ENCODE measurements at places on chromosomes 5 and 9.

DNA sequence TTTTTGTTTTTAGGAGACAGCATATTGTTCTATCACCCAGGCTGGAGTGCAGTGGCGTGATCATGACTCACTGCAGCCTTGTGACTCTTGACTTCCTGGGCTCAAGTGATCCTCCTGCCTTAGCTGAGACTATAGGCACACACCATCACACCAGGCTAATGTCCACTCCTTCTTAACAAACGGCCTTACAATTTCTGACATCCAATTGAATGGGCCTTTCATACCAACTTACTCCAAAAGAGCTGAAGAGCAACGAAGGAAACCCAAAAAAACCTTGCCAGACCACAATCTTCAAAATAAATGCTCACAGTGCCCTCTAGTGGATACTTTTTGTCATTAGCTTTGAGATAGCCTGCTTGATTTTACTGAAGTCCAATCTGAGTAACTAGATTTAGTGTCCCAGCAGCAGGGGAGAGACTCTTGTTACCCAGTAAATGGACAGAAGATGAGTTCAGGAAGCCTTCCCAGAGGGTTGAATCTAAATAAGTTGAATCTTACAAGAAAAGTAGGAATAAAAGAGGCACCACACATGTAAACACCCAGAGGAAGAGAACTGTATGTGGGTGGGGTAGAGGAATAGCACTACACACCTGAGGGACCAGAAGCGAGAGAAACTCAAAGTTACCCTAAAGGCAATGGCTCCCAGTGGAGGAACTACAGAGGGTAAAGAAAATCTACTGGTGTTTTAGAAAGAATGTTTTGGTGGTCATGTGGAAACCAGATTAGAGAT lies 9.3 kb downstream of the ZNF622 start:
- peak; percentile 1 for DNase-seq

DNA sequence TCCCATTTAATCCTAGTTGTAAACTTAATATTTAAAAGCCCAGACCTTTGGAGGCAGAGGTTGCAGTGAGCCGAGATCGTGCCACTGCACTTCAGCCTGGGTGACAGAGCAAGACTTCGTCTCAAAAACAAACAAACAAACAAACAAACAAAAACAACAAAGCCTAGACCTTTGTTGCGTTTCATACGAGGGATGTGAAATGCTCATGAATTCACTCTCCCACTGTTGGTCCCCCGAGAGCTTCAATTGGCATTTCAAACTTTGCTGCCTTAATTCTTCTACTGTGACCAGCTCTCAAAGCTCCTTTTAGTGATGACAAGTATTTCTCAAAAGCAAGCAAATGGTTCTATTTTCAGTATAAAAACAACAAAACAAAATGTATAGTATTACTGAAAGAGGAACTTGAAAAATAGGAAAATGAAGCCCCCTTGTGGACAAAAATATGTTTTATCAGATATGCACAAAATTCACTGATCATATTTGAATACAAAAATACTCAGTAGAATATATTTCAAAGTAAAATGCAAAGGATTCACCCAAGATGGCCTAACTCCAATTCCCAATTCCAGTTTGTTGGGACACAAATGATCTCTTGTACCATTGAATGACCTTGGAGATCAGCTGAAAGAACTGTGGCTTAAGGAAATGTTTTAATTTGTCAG lies 140.4 kb downstream of the ESM1 start:
- DNase-seq, result no peak

DNA sequence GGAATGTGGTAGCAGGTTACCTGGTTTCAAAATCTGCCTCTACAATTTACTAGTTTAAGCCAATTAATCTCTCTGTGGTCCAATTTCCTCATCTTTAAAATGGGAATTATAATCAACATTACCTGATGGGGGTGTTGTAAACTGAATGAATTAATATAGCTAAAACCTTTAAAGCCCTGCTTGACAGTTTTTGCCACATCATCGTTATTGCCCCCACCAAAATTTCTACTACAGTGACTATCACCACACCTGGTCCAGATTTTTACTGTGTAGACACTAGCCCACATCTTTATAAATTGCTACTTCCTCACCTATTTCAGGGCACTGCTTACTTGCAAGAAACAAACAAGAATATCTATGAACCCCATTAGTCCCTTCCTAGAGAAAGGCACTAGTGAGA lies 65.0 kb downstream of the MLLT3 start:
- no peak for DNase-seq

DNA sequence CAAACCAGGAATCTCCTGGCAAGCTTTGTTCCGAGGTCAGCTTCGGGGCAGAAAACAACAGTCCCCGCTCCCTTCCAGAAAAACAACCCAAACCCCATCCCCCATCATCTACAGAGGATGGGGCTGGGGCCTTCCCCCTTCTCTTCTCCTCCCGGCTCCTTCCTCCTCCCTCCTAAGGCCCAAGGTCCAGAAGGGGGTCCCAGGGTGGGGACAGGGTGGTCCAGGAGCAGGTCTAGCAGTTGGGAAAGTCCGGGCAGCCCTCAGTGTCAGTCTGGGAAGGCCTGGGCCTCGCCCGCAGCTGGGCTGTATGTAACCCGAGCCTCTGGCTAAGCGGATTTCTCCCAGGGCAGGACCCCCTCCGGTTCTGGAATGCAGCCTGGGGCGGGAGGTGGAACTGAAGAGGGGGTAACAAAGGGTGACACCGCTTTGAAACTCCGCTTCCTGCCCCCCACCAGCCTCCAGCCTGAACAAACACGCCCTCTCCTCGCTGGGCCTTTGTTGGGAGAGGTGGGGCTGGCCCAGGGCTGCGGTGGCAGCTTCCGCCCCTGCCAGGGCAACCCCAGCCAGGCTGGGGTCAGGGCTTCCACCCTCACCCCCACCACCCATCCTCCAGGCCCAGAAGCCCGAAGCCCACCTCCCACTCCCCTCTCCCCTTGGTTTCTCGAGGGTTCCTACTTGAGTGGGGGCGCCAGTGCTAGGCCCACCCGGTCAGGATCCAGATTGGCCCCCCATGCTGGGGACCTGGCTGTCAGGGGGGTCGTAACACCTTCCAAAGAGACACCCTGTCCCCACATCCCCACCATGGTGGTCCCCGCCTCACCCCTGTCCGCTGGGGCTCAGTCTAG lies 63.5 kb downstream of the C9orf50 start:
- no peak for DNase-seq

DNA sequence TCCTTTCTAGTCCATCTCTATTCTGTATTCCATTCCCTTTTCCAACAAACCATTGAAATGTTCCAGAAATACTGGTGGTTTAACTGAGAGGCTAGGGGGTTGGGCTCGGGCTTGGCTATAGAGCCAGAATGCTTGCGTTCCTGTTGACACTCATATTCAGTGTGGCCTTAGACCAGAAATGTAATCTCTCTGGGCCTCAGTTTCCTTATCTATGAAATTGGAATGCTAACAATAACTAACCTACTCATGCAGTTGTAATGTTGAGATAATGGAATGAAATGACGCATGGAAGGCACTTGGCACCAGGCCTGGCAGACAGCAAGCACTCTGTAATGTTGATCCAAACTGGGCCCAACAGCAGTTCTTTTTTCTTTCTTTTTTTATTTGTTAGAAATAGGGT lies 26.8 kb downstream of the JADE2 start:
- no peak for DNase-seq

DNA sequence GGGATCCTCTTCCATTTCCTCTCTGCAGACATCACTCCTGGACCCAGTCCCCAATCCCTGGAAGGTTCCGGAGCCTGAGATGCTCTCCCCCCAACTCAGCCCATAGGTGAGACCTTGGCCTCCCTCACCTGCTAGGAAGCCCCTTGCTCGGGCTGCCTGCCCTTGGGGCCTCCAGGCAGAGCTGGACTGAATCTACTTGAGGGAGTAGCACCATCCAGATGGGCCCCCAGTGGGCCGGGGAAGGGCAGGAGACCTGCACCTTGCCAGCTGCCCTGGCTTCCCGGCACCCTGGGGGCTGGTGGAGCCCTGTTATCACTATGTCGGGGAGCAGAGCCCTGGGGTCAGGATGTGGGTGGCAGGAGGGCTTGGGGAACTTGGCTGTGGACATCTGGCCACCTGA lies 26.9 kb upstream of the TMEM250 start:
- DNase-seq, result no peak

DNA sequence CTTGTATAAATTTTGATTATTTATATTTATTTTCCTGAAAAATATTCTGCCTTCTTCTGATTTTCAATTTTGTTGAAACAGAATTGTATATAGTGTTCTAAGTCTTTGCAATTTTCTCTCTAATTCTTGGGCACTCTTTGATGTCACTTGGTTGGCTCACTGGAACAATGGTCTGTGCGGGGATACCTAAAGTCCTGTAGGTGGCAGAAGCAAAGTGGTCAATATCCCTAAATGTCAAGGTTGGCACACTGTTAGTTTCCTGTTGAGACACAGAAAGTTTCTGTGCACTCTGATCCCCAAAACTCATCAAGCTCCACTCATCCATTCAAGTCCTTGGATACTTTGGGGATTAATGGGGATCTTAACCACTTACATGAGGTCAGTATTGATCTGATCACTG lies 480.8 kb upstream of the CCNG1 start:
- no peak for DNase-seq

DNA sequence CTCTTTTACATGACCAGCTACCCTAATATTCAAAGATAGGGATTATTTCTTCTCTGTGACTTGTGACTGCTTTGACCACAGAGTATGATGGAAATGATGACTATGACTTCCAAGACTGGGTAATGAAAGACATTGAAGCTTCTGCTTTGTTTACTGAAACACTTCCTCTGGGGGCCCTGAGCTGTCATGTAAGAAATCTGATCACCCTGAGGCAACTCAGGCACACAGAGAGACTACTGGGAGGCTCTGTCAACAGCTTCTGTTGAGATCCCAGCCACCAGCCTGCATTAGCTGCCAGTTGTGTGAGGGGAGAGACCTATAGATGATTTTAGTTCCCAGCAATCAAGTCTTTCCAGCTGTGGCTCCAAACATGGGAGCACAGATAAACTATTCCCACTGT lies 76.5 kb downstream of the KCTD16 start:
- no peak for DNase-seq

GRCh38 chr9:121204611-121205010 lies 2.9 kb upstream of the RAB14 start:
- no peak for DNase-seq

DNA sequence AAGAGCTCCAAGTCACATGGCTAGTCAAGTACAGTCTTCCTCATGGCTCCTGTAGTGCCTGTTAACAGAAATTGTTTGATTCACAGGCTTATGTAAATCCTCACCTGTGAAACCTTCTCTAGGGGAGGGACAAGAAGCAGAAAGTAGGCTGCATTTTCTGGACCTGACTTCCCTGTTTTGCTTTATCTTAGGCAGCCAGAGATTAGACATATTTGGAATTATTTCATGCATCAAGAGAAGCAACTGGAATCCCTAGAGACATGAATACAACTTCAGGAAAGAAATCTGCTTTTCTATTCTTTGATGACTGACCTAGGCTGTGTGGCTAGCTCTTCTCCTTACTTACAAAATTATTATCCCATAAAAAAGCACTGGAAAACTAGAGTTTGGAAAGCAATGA lies 52.3 kb downstream of the CAST start:
- no peak for DNase-seq

GRCh38 chr9:19151425-19152159 lies 24.3 kb upstream of the PLIN2 start:
- DNase-seq, result no peak

DNA sequence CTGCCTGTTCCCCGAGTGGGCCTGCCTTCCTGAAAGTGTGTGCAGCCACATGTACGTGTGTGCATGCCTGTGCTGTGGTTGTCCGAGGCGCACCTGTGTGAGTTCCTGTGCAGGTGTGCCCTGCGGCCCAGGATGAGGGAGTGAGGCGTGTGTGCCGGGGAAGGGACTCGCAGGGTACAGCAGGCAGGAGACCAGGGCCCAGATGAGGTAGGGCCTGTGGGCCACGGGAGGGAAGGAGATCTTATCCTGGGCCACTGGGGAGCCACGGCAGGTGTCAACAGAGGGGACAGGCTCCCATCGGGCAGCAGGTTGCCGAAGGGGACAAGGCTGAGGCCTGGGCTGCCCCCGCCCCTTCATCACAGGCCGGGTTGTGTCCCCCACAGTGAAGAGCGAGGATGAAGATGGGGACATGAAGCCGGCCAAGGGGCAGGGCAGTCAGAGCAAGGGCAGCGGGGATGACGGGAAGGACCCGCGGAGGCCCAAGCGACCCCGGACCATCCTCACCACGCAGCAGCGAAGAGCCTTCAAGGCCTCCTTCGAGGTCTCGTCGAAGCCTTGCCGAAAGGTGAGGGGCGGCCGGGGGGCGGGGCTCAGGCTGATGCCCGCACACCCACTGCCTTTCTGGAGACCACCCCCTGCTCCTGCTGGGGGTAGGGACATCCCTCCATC lies 79.2 kb downstream of the LMX1B start:
- DNase-seq, result no peak

GRCh38 chr9:127863191-127863621 lies 8.7 kb upstream of the ENG start:
- no peak for DNase-seq

GRCh38 chr9:69299826-69300225 lies 25.2 kb upstream of the ENTREP1 start:
- DNase-seq, result no peak

GRCh38 chr5:89301321-89302025 lies 418.5 kb upstream of the MEF2C start:
- DNase-seq, result no peak

DNA sequence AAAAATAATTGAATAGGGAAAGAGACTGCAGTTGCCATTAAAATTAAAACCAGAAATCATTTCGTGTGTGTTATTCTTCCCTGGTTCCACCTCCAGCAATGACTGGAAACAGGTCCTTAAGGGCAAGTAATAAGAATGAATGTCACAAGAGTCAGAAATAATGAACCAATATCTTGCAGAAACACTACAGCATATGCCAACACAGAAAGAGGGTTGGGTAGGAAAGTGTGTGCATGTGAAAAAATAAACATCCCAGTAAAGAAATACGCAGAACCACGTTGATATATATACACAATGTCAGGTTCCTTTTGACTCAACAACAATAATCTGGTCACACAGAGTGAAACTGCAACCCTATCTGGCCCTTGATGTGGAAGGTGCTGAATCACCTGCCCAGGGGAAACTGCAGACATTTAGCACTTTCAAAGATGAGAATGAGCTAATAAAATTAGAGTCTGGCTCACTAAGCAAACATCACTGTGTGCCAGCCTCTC lies 15.0 kb downstream of the HMHB1 start:
- DNase-seq, result no peak

DNA sequence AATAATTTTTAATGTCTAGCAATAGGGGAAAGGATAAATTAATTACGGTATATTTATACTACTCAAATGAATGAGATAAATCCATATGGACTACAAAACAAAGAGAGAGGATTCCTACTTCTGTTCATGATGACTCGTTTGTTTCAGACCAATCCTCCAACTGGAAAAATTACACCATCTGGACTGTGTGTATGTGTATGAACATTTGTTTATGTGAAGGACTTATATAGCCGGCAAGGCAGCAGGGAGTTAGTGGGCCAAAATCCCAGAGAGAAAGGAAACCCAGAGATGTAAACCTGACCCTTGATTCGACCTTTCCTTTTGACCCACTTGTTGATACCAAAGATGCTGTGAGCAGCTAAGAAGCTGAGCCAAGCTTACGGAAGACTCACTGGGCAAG lies 20.1 kb downstream of the PDE6A start:
- DNase-seq, result no peak

GRCh38 chr5:16675806-16676205 lies 59.0 kb upstream of the RETREG1 start:
- no peak for DNase-seq

GRCh38 chr9:90801973-90802322 lies 329 bp downstream of the SYK start:
- no peak for DNase-seq
